ENCODE measurements at places on chromosomes 5 and 9.

DNA sequence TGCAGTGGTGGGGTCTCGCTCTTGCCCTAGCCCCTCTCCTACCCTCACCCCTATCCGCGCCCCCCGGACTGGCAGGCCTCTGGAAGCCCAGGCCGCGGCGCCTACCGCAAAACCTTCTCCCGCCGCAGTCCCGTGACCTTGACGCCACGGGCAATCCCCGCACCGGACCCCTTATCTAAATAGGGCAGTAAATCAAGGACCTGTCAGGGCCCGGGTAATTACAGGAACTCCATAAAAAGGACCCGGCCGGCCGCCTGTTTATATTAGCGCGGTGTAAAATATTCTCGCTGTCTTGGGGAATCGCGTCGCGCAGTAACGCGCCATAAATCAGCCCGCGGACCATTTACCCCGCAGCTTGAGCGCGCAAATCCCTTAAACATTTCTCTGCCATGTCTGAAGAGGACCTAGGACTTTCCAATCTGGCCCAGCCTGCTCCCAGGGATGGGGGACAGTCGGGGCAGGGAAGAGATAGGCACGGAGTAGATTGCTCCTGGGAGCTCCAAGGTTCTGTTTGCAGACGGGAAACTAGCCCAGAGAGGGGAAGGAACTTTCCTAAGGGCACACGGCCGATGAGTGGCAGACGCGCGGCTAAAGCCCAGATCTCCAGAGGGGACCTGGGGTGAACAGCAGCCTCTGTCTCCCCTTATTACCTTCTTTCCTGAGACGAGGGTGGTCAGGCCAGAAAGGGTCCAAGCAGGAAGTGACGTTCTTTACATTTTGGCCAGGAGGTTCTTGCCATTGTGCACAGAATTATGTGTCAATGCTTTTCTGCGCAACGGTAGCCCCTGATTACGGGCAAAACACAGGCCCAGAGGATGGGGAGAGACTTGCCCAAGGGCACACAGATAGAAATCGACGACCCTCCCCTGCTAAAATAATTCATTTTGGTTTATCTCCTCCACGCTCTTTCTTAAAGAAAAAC lies 4.8 kb upstream of the HAND1 start:
- no peak for DNase-seq

DNA sequence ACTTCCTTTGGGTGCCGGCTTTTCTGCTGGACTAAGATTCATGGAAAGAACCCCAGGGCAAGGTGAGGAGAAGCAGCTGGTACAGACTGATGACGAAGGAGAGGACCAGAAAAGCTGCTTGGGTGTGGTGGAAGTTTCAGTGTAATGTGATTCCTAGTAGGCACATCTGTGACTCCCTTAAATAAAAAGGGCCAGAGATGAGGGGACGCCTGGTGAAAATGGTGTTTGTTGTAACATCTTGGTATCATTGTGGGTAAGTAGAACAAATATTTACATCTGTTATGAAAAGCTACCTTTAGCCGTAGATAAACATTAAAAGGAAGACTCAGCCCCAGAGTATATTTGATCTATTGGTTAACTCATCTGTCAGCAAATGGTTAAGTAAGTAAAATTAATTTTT lies 33.8 kb downstream of the OTULINL start:
- no peak for DNase-seq

DNA sequence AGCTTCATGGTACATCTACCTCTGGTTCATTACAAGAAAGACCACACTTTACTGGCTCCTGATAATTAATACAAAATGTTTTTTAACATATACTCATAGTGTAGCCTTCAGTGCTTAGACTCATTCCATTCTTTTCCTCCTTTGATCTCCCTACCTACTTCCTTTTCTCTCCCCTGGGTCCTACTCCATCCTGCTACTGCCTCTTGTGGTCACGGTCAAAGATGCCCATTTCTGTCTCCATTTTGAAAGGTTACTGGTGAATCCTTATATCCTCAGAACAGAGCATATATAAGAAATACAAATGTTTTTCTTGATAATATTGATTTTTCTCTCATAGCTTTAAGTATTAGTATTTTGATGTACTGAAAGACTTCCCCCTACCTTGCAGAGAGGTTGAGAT lies 375.9 kb downstream of the ARRDC3 start:
- DNase-seq: no peak

GRCh38 chr5:75016896-75017295 lies 35.5 kb downstream of the GCNT4 start:
- DNase-seq: no peak

DNA sequence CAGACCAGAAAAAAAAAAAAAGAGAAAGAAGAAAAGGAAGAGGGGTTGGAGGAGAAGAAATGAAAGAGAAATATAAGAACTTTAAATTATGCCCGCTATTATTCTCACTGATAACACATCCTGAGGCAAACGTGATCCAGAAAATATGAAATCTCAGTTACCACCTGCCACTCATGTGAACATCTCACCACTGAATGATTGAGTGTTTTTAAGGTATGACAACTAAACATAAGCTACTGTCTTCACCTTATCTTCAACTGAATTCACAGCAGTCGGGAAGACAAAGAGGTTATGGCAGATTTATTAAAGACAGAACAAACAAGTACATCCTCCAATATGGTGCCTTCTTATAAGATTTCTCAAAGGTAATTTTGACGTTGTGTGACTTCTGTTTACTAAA lies 327.9 kb downstream of the TMEM161B start:
- no peak for DNase-seq

GRCh38 chr9:72327631-72328030 lies 37.4 kb downstream of the ZFAND5 start:
- no peak for DNase-seq

- DNase-seq: no peak
Measured at GRCh38 chr9:92962303-92962649, 15.0 kb downstream of the FGD3 start.

DNA sequence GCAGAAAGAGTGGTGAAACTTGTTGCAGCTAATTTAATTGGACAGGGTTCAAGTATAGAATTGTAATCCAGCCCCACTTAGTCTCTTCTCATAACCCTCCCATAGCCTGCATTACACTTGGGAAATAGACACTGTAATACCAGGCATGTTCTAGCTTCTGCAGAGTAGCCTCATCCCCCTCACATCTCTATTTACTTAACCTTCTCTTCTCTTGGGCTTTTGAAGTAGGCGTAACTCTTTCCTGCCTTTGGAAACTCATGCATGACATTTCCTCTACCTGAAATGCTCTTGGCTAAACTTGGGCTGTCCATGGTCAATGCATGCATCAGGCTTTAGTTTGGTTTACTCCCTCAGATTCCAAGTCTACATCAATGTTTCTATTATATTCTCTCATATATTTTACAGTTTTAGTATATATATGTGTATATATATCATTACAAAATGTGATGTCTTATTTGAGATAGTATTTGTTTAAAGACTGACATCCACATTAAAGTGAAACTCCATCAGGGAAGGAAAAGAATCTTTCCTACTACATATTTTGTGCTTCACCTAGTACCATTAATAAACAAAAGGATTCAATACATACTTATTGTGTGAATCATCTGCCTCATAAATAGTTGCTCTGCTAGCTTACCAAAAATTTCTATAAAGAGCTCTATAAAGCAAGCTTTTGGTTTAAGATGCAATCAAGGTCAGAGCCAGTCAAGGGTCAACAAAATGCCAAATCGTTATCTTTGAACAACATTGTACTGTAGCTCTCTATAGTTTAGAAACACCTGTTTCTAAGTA lies 1158.0 kb downstream of the MAT2B start:
- DNase-seq: no peak

- no peak for DNase-seq
Measured at GRCh38 chr5:125326150-125326510, 579.7 kb upstream of the ZNF608 start.

GRCh38 chr9:100474082-100474923 lies 1.4 kb downstream of the TMEFF1 start:
- DNase-seq: no peak

DNA sequence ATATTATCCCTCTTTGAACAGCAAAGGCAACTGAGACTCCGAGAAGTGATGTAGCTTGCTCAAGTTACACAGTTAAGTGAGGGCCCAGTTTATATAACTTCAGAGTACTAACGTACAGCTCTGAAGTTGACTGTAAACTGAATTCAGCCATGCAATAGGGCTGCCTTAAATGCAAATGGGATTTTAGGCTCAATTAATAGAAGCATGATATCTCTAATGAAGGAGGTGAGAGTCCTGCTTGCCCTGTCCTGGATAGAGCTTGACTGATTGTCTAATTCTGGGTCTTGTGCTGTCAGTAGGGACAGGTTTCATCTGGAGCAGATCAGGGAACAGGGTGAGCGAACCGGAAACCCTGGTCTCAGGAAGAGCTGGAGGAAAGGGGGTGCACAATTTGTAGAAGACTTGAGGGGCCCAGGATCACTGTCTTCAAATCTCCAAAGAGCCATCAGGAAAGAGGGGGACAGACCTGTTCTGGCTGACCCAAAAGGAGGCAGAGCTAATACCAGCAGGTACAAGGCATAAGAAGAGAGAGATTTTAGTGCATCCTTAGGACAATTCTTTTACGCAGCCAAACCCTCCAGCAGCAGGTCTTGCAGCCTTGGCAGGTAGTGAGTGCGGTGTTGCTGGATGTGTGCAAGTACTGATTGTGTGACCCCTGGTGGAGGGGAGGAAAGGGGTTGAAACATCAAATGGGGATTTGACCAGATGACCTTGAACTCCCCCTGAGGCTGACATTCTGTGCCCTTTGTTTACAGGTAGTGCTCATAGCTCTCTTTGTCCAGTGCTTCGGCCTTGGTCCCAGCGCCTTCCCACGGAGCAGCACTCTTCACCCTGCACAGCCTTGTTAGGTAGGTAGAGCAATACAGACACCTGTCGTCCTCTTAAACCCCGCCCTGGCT lies 13.0 kb downstream of the GSN start:
- no peak for DNase-seq

GRCh38 chr9:114431003-114431402 lies 43.2 kb upstream of the AKNA start:
- DNase-seq: no peak
